Right forelimb (tissue), 1 donor: ENCODE measurements at places on chromosomes 3 and 15.

- no peak for DNase-seq
Observed at GRCh38 chr15:71530116-71530515, 280.2 kb upstream of the NR2E3 start.

DNA sequence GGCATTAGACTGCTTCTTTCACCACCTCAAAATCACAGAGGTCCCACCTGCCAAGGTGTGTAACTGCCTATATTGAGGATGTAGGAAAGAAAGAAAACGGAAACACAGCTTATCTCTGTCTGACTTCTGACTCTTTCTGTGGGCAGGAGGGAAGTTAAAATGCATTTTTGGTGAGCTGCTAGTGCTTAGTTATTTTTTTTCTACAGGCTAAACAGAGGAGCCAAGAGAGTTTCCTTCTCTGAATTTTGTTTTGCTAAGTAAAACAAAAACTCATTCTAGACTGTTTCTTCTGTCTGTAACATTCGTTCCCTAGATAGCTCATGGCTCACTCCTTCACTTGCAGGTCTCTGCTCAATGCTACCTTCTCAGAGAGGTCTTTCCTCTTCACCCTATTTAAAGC is 18.8 kb upstream of the AMOTL2 start:
- no peak for DNase-seq

- no peak for DNase-seq
Observed at GRCh38 chr15:85702321-85703101, 92.2 kb downstream of the KLHL25 start.

DNA sequence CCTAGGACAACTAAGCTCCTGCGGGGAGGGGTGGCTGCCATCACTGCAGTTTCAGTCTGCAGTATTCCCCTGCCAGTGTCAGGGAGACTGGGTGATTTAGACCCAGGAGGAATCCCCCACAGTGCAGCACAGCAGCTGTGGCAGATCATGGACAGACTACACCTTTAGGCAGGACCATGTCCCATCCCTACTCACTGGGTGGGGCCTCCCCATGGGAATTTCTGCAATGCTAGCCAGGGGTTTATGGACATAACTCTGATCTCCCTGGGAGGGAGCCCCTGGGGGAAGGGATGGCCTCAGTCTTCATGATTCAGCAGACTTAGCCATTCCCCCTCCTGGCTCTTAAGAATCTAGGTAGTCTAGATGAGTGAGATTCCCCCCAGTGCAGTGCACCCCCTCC is 130.1 kb upstream of the STAC start:
- DNase-seq: no peak

DNA sequence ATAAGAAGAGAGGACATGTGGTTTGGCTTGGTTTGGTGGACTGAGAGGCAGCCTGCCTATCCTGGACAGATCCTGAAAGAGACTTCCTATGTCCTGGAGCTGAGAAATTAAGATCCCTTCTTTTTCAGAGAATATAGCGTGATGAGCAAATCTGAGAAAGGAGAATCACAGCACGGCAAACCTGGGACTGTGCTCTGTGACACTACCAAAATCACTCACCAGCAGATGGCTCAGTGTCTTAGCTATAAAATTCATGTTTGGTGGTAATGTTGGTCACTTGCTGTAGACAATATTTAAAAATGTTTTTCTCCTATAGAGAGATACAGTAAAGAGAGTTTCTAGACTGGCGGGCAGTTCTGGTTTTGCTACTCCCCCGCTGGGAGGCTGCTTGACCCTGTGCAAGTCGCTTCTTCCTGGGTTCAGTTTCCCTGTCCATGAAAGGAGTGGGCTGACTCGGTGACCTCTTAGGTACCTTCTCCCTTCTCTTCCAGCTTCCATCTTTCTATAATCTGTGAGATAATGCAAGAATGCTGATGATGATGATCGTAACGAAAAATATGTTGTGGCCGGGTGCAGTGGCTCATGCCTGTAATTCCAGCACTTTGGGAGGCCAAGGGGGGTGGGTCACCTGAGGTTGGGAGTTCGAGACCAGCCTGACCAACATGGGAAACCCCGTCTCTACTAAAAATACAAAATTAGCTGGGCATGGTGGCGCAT is 7.6 kb upstream of the HES1 start:
- no peak for DNase-seq

- no peak for DNase-seq
Observed at GRCh38 chr3:68056556-68056955, 402.1 kb upstream of the SUCLG2 start.
